ENCODE measurements at places on chromosomes 6 and 20.

GRCh38 chr20:1894951-1895673 lies at the start of gene SIRPA:
SIRPA (plus strand) TSS chr20:1895407; CDS start chr20:1895448, 41 bp downstream.
- H3K27ac ChIP-seq: peak within 1 kb of the TSS; percentile 96
- H3K4me3 ChIP-seq: peak within 1 kb of the TSS; percentile 93
- no peaks in the 10 kb centered on the region for H3K36me3 ChIP-seq
- peak; percentile 93 for DNase-seq

DNA sequence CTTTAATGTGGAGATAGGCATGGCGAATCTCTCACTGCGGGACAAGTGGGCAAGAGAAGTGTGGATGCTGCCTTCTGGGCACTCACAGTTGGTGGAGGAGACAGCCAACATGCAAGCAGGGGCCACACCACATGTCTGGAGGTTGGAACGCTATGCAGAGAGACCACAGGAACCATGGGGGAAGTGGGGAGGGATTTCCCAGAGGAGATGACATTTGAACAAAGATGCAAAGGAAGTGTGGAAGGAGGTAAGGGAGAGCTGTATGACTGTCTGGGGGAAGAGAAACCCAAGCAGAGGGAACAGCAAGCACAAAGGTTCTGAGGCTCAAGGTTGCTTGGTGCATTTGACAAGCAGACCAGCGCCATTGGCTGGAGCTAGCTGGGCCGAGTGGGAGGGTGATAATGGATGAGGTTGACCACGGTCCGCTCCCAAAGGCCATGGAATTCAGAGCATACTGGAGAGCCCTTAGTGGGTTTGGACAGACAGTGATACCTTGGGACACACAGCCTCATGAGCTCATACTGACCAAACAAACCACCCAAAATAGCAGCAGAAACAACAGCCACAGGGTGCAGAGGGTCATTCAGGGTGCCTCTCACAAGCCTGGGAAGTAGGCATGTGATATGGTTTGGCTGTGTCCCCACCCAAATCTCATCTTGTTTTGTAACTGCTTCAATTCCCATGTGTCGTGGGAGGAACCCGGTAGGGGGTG lies 7.6 kb upstream of the FAM110A start:
- peaks cover 6% of the 10 kb centered on the region for H3K4me1 ChIP-seq
- no peak overlapping the region for H3K27ac ChIP-seq
- no peak for DNase-seq
- H3K27me3 ChIP-seq: no peaks in the 10 kb centered on the region

GRCh38 chr6:112883095-112883494 lies 536.0 kb downstream of the RFPL4B start:
- no peaks in the 10 kb centered on the region for H3K27me3 ChIP-seq
- peaks cover under 1% of the 10 kb centered on the region for H3K4me1 ChIP-seq

GRCh38 chr6:90411292-90411781 lies 114.7 kb upstream of the BACH2 start:
- no peak overlapping the region for H3K27ac ChIP-seq
- no peaks in the 10 kb centered on the region for H3K27me3 ChIP-seq
- no peak overlapping the region for H3K4me3 ChIP-seq
- no peak for DNase-seq

- H3K27me3 ChIP-seq: no peaks in the 10 kb centered on the region
- DNase-seq: no peak
- H3K4me3 ChIP-seq: no peak overlapping the region
- no peaks in the 10 kb centered on the region for H3K36me3 ChIP-seq
- H3K4me1 ChIP-seq: no peaks in the 10 kb centered on the region
Measured at GRCh38 chr6:111121789-111122350, 34.6 kb downstream of the SLC16A10 start.

- no peak overlapping the region for H3K4me3 ChIP-seq
- H3K4me1 ChIP-seq: peaks cover 15% of the 10 kb centered on the region
- H3K27me3 ChIP-seq: peaks cover 68% of the 10 kb centered on the region
- DNase-seq: no peak
- no peaks in the 10 kb centered on the region for H3K36me3 ChIP-seq
- no peak overlapping the region for H3K27ac ChIP-seq
Measured at GRCh38 chr6:104943781-104944180, 13.1 kb upstream of the LIN28B start.

GRCh38 chr6:79385893-79386292 lies 151.3 kb downstream of the LCA5 start:
- H3K4me1 ChIP-seq: no peaks in the 10 kb centered on the region
- H3K36me3 ChIP-seq: no peaks in the 10 kb centered on the region
- DNase-seq: no peak
- no peak overlapping the region for H3K27ac ChIP-seq
- no peaks in the 10 kb centered on the region for H3K27me3 ChIP-seq

DNA sequence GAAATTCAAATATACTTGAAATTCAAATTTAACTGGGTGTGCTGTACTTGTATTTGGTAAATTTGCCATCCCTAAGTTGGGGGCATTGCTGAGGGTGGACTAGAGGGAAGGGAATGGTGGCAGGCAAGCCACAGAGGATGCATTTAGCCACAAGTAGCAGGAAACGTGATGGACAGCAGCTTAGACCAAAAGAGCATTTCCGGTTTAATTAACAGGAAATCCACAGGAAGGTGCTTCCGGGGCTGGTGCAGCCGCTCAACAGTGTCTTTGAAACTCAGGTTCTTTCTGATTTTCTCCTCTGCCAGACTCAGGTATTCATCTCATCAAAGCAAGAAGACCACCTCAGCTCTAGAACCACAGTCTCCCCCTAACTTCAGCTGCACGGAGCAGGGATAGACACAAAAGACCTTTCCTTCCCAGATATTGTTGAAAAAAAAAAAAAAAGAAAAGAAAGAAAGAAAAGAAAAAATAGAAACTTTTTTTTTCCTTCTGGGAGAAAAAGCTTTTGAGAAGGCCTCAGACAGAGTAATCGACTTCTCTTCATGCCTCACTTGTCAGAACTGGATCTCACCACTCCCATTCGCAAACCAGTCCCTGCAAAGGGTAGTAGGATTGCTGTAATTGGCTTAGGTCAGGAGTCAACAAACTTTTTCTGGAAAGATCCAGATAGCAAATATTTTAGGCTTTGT lies 8.0 kb upstream of the BCAS1 start:
- H3K4me1 ChIP-seq: no peaks in the 10 kb centered on the region
- H3K36me3 ChIP-seq: no peaks in the 10 kb centered on the region
- H3K4me3 ChIP-seq: no peak overlapping the region
- H3K27ac ChIP-seq: no peak overlapping the region
- no peak for DNase-seq
- no peaks in the 10 kb centered on the region for H3K27me3 ChIP-seq

GRCh38 chr6:105799056-105799455 lies 287.1 kb upstream of the PRDM1 start:
- H3K4me1 ChIP-seq: peaks cover 28% of the 10 kb centered on the region
- no peak for DNase-seq
- H3K27ac ChIP-seq: peak overlapping the region; percentile 35

- no peak overlapping the region for H3K27ac ChIP-seq
- no peak for DNase-seq
- H3K36me3 ChIP-seq: no peaks in the 10 kb centered on the region
- H3K4me1 ChIP-seq: peaks cover 7% of the 10 kb centered on the region
- no peaks in the 10 kb centered on the region for H3K27me3 ChIP-seq
Measured at GRCh38 chr6:44495036-44495901, 107.8 kb downstream of the CDC5L start.

Measured in esophagus muscularis mucosa (tissue), 4 donors.